ENCODE measurements at places on chromosomes 11 and 22.

DNA sequence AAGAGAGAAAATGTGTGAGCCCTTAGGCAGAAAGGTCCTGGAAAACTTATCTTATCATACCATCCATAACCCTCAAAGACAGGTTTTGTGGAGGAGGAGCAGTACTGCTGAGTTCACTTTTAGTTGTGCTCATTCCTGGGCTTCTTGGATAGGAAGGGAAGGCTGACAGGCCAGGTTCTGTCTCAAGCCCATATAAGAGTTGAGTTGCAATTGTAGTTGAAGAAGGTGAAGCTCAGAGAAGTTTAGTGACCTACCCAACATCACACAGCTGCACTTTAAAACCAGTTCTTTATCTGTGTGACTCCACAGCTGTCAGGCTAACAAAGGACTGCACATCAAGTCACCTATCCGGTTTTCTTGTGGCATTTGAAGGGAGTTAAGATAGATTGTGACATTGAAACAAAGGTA lies 13.0 kb downstream of the TEAD1 start:
- no peak for DNase-seq

DNA sequence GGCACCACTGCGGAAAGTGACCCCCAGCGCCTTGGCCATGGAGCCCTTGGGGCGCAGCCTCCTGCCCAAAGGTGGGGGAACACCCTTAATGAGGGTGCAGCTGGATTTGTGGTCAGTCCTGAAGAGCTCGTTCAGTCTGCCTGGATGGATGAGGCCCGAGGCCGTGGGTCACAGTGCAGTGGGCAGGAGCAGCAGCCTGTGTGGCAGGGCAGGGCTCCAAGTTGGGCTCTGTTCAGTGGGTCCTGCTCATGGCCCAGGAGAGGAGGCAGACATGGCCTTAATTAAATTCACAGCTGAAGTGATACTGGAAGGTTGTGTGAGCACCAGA lies 33.3 kb downstream of the FAM83F start:
- DNase-seq, result no peak

GRCh38 chr22:44839061-44839460 lies 86.7 kb downstream of the ARHGAP8 start:
- no peak for DNase-seq

- no peak for DNase-seq
Observed at GRCh38 chr22:25701056-25701780, 40.8 kb upstream of the MYO18B start.

DNA sequence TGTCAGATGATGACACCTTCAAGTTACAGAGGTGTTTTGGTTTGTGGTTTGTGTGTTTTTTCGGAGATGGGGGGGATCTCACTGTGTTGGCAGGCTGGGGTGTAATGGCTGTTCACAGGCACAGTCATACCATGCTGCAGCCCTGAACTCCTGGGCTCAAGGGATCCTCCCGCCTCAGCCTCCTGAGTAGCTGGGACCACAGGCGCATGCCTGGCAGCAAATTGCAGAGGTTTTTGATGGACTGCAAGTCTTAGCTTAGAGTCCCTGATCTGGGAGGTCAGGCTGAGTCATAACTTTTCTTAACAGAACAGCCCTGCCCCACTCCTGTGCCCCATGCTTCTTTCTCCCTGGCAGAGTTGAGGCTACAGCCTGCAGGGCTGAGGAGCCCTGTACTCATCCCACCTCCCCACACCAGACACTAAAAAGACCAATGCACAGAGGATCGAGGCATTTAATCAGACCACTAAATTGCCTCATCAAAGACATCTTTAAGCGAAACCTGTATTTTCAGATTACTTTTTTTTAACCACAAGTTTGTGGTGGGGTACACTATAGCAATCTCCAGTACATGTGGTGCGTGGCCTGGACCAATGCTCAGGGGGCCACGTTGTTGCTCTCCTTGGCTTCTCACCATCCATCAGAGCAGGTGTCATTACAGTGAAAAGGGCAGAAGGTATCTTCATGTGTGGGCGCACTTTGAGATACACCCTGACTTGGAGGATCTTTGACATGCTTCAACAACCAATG lies 17.1 kb upstream of the ADORA2A start:
- DNase-seq, result no peak

DNA sequence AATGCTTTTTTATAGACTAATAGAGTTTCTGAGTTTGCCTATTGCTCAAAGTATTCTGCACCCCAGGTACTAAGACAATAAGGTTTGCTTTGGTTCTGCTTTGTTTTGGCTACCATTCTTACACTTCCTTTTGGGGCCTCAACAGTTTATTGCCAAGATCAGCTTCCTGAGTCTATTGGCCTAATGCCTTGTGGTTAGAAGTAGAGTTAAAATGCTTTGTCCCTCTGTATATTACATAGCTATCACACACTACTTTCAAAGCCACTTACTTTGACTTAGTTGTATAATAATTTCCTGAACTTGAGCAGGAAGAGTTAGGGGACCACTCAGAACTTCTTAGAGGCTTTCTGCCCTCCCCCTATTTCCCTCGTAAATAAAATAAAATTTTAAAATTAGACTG lies 96.5 kb downstream of the DLG2 start:
- no peak for DNase-seq

- DNase-seq, result no peak
Observed at GRCh38 chr22:27727673-27728451, 73.7 kb downstream of the MN1 start.

- no peak for DNase-seq
Observed at GRCh38 chr11:29318134-29318845, 698.5 kb downstream of the KCNA4 start.

DNA sequence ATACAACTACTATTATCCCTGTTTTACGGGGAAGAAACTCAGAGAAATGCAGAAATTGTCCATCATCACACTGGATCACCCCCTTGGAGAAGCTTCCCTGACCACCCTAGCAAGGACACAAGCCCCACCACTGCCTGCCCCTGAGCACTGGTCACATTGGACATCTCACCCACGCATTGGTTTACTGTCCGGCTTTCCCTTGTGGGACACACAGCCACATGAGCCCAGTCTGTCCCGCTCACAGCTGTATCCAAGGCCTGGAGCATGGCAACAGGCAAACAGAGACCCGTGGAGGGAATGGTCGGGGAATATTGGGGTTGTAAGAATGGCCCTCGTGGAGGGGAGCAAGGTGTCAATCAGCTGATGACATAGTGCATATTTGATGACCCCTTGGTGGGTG lies 42.7 kb upstream of the FGF3 start:
- no peak for DNase-seq

- no peak for DNase-seq
Observed at GRCh38 chr11:35964841-35965240, 21.0 kb downstream of the LDLRAD3 start.

- no peak for DNase-seq
Observed at GRCh38 chr11:93875637-93876036, 25.2 kb upstream of the VSTM5 start.

GRCh38 chr11:121466063-121466794 lies 13.5 kb upstream of the SORL1-AS1 start:
- DNase-seq, result peak; percentile 99

- no peak for DNase-seq
Observed at GRCh38 chr22:22144858-22145257, 99.7 kb upstream of the VPREB1 start.

GRCh38 chr11:131884461-131885073 lies 514.2 kb downstream of the NTM start:
- DNase-seq, result no peak

GRCh38 chr11:35211952-35212351 lies 73.0 kb downstream of the CD44 start:
- no peak for DNase-seq

DNA sequence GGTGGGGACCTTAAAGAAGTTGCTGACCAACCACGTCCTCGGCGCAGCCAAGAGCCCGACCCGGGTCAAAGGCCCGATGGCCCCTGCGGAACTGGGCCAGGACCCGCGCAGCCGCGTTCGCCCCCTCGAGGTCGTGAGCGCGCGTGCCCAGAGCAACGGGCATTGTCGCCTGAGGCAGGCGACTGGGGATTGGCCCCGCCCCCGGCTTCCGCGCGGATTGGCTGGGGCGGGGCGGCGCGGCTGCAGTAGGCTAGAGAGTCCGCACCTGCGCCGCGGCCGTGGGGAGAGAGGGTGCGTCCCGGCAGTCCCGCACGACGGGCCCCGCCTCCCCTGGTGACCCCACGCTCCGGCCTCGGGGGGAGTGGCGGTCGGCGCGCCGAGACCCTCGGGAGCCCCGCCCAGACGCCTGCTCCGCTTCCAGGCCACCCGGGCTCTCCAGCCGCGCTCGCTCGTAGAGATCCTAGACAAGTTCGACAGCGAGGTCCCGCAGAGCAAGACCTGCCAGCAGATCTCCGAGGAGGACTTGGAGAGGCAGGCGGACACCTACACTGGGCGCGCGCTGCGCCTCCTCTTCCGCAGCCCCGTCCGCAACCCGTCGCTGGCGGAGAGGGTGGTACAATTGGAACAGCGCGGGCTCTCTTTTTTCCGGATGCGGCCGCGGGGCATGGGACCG lies 8.3 kb upstream of the PPIL2 start:
- peak; percentile 49 for DNase-seq

- no peak for DNase-seq
Observed at GRCh38 chr11:64244966-64245365, 1.8 kb downstream of the PPP1R14B start.

DNA sequence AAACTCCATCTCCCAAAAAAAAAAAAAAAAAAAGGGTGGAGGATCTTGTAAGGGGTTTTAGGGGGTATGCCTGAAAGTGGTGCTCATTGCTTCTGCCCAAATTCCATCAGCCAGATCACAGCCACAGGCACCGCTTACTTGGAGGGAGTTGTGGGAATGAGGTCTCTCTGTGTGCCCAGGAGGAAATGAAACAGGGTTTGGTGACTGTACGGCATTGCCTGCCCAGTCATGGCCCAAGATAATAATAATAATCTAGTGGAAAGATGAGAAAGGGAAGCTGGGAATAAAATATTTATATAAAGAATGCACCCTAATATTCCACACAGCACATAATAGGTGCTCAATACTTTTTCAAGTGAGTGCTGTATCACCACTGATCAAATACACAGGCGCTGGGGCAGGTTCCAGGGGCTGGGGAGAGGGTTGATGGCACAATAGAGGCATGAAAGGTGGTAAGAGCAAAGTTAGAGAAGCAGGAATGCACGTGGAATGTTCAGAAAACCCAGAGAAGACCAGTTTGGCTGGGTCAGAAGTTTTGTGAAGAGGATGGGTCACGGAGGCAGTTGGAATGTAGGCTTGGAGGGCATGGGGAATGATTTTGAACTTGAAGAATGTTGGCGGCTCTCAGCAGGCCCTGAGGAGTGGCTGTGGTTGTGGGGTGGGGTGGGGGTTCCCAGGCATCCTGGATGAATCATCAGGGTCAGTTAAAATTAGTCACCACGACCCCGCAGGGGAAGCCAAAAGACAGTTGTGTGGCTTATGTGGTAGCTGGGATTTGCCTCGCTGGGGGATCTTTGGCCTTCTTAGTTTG lies 12.5 kb upstream of the MB start:
- DNase-seq, result no peak

DNA sequence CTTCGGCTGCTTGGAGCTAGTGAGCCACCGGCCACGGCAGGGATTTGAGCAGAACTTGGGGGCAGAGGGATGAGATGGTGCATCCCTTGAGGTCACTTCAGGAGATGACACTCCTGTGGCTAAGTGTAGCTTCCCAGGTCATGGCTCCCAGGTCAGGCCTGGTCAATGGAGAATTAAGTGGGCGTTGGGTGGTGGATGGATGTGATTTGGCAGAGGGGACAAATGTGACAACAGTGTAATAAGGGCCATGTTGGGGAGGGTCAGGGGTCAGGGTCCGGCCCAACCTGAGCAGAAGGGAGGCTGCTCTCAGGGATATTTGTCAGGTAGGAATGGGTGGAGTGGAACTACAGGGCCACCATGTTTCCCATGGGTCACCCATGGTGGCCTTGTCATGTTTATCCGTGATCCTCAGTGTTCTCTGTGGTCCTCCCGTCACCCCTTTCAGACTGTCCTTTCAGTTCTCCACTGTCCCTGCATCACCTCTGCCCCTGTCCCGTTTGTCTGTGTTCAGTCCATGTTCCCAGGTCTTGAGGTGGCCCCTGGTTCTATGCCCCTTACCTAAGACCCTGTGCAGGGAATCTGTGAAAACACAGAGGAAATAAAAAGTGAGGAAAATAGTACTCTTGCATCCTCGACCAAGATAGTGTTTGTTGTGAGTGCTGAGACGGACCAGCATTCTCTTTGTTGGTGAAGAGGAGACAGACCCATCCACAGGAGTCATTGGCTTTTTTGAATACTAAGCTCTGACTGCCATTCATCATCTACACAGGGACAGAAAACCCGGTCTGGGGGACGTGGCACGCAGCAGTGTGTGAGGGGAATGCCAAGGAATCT lies 6.1 kb downstream of the SLC25A1 start:
- DNase-seq, result no peak

DNA sequence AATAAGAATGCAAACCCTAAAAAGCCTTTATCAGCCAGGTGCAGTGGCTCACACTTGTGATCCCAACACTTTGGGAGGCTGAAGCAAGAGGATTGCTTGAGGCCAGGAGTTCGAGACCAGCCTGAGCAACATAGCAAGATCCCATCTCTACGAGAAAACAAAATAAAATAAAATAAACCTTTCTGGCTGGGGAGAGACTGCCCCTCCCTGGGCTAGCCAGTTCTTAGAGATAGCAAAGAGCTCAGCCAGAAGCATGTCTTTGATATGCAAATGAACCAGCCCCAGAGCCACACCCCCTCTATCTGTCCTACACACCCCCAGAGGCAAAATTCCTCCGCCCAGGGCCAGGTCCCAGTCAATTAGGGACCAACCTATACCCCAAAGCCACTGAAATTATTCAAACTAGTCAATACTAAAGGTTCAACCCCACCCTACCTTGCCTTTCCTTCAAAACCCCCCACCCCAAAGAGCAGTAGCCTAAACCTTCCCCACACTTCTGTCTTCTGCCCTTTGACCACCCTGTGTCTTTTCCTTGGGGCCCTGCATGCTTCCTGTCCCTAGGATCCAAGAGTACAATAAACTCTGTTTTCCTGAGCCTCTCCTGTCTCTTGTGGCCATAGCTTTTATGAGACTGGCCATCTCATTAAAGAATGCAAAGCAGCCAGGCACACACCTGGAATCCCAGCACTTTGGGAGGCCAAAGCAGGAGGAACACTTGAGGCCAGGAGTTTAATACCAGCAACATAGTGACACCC lies 37.3 kb upstream of the CXCR5 start:
- no peak for DNase-seq

DNA sequence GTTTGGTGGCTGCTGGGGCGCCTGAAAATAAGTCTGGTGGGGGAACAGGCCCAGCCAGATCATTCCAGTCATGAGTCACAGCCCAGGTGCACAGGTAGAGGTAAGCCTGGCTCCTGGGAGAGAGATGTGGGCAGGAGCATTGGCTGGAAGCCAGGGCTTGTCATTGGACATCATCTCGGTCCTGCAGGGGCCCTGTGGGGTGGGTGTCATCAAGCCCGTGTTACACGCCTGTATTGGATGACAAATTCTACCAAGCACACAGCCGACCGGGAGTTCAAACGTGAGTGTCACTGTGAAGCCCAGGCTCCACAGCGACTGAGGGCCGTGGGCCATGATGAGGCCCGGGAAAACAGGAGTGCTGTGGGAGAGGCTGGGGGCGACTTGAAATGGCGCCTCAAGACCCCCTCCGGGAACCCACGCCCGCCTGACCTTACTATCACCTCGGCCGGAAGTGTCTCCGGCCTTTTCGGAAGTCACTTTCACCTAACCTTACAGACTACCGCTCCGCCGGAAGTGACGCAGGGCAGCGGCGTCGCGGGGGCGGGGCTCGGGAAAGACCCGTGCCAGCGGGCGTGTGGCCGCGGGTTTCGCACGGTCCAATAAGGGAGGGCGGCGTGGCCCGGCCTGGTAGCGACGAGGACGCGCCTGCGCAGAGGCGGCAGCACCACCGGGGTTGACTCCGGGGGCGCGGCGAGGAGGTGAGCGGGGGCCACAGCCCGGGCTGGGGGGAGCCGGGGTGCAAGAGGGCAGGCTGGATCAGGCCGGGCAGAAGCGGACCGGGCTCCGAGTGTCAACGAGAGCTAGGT lies at the start of gene FKBP2:
TSS of gene FKBP2 (plus strand) at position 661 of the 806 bp plus-strand sequence. CDS start 1,293 bp downstream, outside the sequence.
- peak; percentile 96 for DNase-seq
